DMS153 (cell line): ENCODE measurements at places on chromosomes 1 and 21.

DNA sequence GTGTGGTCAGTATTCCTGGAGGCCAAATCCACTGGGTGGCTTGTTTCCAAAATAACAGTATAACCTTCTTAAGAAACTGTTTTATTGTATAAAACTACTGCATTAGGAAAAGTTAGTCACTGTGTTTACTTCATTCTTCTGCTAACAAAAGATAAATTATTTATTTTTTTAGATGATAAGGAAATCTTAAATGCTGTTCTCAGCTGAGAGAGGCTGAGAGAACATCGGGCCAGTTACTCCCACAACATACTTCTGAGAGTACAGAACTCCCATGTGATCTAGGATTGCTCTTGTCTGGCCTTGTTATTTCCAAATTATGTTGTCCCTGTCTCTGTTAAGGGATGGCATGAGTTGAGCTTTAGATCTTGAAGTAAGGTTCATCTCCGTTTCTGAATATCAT, 96.7 kb upstream of the CXADR start:
- no peak for DNase-seq

- peak; percentile 68 for DNase-seq
Observed at GRCh38 chr1:23452011-23452411, 27.5 kb upstream of the TCEA3 start.

- no peak for DNase-seq
Observed at GRCh38 chr21:14870853-14871149, 194.0 kb downstream of the NRIP1 start.

DNA sequence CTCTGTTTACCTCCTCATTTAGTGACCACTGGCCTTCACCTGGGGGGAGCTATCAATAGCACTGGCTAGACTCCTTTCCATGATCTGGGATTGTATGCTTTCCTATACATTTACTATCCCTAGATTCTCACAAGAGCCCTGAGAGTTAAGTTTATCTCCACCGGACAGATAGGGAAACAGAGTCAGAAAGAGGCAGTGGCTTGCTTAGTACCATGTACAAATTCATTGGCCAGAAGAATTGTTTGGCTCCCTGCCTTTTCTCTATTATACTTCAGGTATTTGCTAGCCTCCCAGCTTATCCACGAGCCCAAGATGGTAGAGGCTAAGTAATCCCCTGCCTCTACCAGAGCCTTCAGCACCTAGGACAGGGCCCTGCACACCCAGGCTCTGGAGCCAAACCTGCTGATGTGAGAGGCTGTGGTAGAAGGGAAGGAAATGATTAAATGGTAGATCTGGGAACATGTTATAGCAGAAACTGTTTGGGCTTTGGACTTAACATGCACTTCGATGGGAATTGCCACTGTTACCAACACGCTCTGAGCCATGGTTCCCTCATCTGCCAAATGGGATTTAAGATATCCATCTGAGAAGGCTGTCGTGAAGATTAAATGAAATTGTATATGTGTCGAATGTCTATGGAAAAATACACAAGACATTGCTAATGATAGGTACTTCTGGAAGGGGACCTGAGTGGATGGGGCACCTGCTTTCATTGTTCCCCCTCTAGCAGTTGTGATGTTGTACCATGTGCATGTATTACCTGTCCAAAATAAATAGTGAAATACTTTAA, 3.1 kb upstream of the BLACAT1 start:
- DNase-seq, result no peak

DNA sequence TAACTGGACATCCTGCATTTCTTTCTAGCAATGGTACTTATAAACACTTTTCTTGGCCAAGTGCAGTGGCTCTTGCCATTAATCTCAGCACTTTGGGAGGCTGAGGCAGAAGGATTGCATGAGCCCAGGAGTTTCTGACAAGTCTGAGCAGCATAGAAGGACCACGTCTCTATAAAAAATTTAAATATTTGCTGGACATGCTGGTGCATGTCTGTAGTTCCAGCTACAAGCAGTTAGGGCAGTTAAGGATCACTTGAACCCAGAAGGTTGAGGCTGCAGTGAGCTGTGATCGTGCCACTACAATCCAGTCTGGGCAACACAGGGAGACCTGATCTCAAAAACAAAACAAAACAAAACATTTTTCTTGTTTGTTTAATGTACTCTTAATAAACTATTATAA, 434.0 kb downstream of the PLA2G4A start:
- peak; percentile 36 for DNase-seq

- peak; percentile 78 for DNase-seq
Observed at GRCh38 chr1:35544976-35545375, 12.2 kb downstream of the KIAA0319L start.

GRCh38 chr1:37958690-37959089, 11.8 kb upstream of the INPP5B start:
- no peak for DNase-seq

GRCh38 chr1:106879538-106879937, 176.9 kb upstream of the PRMT6 start:
- peak; percentile 51 for DNase-seq

GRCh38 chr1:227038401-227038800, 98.3 kb downstream of the COQ8A start:
- no peak for DNase-seq

GRCh38 chr1:170790651-170791071, 126.7 kb downstream of the PRRX1 start:
- DNase-seq, result no peak

DNA sequence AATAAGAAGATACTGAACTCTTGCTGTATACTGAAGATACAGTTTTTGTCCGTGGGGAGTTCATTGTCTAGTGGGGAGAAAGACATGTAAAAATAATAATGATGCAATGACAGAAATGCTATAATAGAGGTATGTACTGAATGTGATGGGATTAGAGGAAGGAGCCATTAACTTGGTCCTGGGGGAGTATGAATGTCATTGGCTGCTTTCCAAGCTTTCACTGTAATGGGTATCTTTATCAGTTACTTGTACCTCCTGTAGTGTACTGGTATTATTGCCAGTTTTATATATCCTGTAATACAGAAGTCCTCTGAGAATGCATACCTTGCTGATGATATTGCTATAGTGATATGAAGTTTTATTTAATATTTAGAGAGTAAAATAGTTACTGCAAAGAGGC, 7.4 kb downstream of the BTBD8 start:
- DNase-seq, result peak; percentile 3

GRCh38 chr1:57252597-57253294, 171.1 kb downstream of the DAB1 start:
- no peak for DNase-seq

GRCh38 chr1:232380131-232380530, 249.8 kb downstream of the SIPA1L2 start:
- DNase-seq, result no peak

GRCh38 chr21:34886240-34887104, 162.6 kb downstream of the RUNX1 start:
- DNase-seq, result no peak

DNA sequence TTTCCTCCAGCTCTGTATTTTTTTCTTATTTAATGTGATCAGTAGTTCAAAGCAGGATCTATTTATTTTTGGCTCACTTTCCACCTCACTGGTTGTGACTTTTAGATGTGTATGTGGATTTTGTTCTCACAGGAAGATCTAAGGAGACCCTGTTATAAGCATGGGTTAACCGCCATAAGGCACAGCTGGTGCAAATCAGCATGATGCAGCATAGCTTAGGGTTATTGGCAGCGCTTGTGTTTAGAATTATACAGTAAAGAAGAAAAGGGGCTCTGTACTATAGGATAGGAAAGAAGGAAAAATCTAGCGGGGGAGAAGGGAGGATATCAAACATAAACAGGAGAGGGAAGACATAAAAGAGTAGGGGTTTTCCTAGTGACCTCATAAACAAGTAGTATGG, 26.9 kb upstream of the RGL1 start:
- DNase-seq, result no peak

DNA sequence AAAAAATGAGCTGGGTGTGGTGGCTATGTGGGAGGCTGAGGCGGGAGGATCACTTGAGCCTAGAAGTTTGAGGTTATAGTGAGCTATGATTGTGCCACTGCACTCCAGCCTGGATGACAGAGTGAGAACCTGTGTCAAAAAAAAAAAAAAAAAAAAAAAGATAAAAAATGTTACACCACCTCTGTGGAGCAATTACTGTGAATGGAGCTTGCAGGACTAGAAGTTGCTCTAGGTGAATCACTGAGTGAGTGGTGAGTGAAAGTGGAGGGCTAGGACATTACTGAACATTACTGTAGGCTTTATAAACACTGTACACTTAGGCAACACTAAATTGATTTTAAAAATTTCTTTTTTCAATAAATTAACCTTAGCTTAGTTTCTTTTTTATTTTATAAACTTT, 21.9 kb downstream of the TLCD4 start:
- no peak for DNase-seq

GRCh38 chr21:27719226-27719625, 752.3 kb upstream of the ADAMTS5 start:
- no peak for DNase-seq

- no peak for DNase-seq
Observed at GRCh38 chr1:241419986-241420385, 63.0 kb upstream of the RGS7 start.

DNA sequence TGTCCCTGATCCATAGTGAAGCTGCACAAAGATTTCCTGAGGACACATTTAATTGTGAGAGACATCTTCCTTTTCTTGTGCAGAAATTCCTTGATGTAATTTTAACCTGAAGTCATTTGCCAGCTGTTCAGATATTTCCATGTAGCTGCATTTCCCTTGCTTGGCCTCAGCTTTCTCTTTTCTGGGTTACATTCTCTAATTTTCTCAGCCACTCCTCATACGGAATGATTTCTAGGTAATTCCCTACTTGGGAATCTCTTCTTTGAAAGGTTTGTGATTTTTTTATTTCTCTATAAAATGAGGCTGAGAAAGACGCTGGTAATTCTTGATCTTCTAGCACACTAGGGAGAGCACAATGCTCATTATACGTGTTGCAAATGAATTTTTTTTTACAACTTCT, 199.0 kb downstream of the PCP4 start:
- no peak for DNase-seq

- no peak for DNase-seq
Observed at GRCh38 chr1:227938911-227939790, 8.6 kb downstream of the WNT9A start.

- DNase-seq, result no peak
Observed at GRCh38 chr1:51963592-51964308, 26.8 kb downstream of the RAB3B start.

GRCh38 chr1:184056921-184057555, 5.5 kb downstream of the TSEN15 start:
- DNase-seq, result no peak

DNA sequence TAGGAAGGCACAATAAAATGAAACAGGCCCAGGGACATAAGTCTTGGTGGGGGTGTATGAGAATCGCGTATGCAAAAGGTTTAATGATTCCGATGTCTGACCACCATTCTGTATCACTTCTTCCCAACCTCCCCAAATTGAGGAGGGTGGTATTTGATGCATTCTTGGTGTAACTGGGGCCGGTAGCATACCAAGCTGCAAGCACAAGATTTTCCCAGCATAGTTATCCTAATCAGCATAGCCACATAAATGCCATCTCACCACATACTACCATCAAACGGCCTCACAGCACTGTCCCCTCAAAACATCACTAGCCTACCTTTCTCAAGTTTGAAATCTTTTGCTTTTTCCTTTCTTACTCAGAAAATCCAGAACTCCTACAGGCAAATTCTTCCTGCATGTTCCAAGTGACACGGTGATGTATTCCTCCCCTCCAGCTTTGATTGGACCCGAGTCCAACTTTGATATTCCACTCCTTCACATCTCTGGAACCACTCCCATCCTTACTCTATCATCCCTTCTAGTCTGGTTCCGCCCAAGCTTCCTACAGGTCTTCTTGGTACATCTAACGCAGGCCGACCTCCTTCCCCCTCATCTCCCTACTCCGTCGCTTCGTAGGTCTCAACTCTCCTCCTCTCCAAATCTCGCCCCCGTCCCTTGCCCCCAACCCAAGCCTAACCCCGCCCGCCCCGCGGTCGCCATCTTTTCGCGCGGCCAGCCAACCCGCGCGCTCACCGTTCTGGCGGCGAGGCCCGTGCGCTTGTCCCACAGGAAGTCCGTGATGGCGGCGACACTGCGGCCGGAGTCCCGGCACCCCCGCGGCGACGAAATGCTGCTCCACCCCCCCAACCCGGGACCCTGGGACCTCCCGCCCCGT, 600 bp downstream of the CLK2 start:
- DNase-seq, result no peak

DNA sequence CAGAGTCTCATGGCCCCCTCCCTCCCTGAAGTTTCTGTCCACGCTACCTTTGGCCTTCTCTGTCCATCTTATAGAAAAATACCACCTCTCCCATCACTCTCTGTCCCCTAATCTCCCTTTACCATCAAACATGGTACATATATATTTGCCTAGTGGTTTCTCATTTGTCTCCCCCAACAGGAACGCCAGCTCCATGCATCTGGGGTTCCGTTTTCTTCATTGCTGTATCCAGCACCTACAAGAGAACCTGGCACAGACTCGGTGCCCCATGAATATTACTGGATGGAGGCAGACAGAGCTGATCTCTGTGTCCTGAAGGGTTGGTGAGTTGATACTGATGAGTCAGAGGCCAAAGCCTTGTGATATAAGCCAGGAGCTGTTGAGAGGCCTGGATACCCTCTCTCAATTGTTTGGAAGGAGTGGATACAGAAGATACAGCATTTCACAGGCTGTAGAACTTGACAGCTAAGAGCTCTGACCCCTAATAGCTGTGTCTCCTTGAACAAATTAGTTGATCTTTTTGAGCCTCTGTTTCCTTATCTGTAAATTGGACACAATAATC, 21.9 kb downstream of the HEYL start:
- no peak for DNase-seq

DNA sequence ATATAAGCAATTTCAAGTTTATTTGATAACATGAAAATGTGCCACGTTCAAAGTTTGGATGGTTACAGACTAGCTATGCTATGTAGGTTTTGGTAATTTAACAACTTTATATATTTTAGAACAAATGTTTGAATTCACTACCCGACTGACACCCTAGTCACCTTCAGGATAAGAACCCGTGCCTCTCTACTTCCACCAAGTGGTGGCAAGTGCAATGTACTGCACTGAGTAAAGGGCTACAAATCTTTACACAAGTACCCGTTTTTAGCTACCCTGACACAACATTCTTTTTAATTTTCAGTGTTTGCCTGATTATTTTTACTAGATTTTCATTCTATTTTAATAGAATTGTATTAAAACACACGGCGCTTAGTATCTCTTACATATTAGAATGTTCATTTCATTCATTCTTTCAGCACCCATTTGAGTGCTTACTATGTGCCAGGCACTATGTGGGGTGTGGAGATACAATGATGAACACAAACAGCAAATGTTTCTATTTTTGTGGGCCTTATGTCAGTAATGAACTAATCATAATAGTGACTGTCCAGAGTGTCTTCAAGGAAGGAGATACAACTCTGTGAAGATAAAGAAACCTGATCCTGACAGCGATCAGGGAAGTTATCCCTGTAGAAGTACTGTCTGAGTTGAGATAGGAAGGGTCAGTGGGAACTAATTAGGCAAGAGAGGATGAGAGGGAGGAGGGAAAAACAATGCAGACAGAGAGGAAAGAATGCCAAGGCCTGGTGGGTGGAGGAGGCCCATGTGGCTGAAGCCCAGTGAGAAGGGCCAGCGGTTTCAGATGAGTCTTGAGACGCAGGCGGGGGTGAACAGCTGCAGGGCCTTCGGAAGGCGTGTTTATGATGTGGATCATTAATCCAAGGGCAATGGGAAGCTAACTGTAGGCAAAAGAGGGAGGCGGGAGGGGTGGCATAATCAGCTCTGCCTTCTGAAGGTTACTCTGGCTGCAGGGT, 3.8 kb downstream of the LCA5L start:
- DNase-seq, result peak; percentile 27

GRCh38 chr1:67230539-67230938, 64.3 kb downstream of the IL23R start:
- no peak for DNase-seq

- peak; percentile 6 for DNase-seq
Observed at GRCh38 chr1:62746086-62746808, 37.7 kb upstream of the ATG4C start.

GRCh38 chr1:82464362-82465001, 663.7 kb downstream of the ADGRL2 start:
- peak; percentile 75 for DNase-seq
